ENCODE measurements at places on chromosomes 1 and 21.

- no peak for DNase-seq
These were observed 3.4 kb downstream of the CLEC20A start for GRCh38 chr1:178493301-178493741.

DNA sequence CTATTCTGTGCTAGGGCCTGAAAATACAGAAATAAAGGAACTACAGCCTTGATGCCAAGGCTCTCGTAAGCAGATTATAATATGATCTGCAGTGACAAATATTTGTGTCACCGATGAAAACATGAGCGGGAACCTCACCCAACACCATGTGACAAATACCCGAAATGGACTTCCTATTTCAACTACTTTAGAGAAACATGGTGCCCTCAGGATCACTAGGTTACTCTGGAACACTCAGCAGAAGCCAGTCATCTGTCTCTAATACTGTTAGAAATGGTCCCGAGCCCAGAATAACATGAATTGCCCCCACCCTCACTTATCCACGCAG, 463 bp upstream of the VAMP3 start:
- DNase-seq, result no peak

GRCh38 chr1:1403653-1404052, 3.4 kb downstream of the MRPL20 start:
- no peak for DNase-seq

DNA sequence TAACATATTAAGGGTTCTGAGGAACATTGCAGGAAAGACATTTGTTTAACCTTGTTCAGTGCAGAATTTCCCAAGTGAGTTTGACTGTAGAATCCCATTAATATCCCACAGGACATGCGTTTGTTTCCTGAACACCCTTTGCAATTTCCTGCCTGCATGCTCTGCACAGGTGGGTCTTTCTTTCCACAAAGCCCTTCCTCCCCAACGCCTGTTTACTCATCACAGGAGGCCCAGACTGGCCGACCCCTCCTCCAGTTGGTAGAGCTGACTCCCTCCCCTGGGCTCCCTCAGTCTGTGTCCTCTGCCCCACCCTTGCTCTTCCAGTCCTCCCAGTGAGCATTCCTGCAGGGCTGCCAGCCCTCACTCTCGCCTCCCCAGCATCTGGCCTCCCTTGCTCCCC, 47.5 kb upstream of the CTPS1 start:
- no peak for DNase-seq

- DNase-seq, result no peak
These were observed 118.0 kb downstream of the ACTL8 start for GRCh38 chr1:17873007-17873675.

DNA sequence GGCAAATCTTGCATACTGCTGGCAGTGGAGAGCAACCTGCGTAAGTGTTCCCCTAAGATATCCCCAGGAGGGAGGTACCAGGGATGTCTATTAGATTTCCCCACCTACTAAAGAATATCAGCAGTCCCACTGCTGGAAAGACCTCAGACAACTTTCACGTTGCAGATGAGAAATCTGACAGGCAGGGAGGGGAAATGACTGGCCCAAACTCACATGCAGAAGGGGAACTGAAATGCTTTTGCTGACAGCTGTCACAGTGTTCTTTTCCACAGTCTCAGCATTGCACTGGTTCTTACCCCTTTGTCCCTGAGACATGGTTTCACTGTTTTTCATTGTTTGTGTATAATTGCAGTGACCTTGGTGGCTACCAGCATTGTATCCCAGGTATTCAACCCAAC, 84.8 kb upstream of the ATP1A1 start:
- DNase-seq, result no peak

DNA sequence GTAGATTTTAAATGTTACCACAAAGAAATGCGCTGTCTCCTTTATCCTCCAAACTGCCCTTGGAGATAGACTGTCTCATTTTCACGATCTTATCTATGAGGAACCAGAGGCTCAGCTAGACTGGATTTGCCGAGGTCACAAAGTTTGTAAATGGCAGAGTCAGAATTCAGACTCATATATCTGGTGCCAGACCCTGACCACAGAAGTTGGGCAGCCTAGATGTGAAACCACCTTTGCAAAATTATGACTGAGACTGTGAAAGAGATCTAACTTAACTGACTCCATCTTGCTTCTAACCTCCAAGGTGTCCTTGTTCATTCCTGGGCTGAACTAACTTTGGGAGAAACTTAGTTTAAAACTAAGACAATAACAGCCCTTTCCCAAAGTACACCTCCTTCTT, 14.1 kb downstream of the CNR2 start:
- no peak for DNase-seq

- peak; percentile 69 for DNase-seq
These were observed 543 bp downstream of the TMEM9 start for GRCh38 chr1:201153474-201154388.

GRCh38 chr1:150876119-150876454, 312 bp downstream of the ARNT start:
- DNase-seq, result peak; percentile 34

GRCh38 chr1:50982611-50983010, 12.6 kb downstream of the CDKN2C start:
- DNase-seq, result no peak

- DNase-seq, result peak; percentile 83
These were observed 559.0 kb upstream of the PLXNA2 start for GRCh38 chr1:208803011-208803811.

- no peak for DNase-seq
These were observed 49.7 kb upstream of the SLC2A1 start for GRCh38 chr1:43008115-43009060.

DNA sequence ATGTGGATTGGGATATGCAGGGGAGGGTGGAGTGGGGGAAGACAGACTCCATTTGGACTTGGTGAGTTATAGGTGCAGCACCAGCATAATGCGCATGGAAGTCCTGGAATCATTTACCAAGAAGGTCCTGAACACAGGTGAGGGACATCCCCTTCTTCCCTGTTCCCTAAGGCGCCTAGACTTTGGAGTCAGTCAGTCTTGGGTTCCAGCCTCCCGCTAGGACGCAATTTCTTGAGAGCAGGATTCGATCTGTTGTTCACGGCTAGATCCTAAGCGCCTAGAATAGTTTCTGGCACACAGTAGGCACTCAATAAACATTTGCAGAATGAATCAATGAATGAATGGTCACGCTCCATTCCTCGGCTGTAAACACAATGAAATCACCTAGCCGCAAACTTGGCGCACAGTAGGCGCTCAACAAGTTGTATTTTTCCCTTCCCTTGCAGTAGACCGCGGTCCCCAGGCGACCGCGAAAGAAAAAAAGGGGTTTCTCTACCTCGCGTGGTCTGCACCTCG, 1.0 kb upstream of the AK4 start:
- DNase-seq, result no peak

- peak; percentile 39 for DNase-seq
These were observed at the start of gene OPRD1 for GRCh38 chr1:28811766-28812668. OPRD1 (plus strand) TSS chr1:28812170; CDS start chr1:28812384, 214 bp downstream.

DNA sequence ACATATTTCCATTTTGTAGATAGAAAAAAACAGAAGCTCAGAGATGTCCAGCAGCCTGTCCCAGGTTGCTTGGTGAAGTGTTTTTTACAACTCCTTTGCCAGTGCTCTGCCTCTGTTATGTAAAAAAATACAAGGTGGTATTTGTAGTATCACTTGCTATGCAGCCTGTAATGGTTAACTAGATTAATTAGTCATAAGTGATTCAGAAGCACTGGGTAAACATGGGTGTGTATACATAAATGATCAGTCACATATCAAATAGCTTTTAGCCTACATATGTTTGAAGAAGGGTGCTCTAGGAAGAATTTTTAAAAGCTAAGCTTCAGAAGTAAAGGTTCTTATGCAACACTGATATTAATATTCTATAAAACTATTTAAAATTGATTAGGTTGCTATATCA, 70.0 kb upstream of the MAGI3 start:
- peak; percentile 53 for DNase-seq

DNA sequence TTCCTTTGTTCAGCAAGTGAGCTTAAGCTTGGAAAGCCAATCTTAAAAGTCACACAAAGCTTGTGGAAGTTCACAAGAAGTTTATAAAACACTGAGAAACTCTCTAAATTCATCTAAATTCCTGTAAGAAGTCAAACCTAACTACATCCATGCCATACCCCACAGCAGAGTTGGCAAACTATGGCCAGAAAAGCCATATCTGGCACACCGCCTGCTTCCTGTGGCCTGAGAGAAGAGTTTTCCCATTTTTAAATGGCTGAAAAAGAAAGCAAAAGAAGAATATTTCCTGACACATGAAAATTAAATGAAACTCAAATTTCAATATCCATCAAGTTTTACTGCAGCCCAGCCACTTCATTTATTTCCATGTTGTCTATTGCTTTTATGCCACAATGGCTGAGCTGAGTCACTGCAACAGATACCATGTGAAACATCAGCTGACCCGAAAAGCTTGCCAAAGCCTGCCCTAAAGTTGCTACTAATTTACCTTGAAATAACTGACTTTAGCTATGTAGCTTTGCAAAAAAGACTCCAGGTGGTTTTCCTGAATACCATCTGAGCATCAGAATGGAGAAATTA, 237.1 kb downstream of the SLC45A1 start:
- DNase-seq, result no peak

GRCh38 chr1:3338725-3339070, 115.8 kb upstream of the ARHGEF16 start:
- DNase-seq, result no peak

- DNase-seq, result no peak
These were observed 49.5 kb downstream of the OLFML2B start for GRCh38 chr1:161973924-161974845.

DNA sequence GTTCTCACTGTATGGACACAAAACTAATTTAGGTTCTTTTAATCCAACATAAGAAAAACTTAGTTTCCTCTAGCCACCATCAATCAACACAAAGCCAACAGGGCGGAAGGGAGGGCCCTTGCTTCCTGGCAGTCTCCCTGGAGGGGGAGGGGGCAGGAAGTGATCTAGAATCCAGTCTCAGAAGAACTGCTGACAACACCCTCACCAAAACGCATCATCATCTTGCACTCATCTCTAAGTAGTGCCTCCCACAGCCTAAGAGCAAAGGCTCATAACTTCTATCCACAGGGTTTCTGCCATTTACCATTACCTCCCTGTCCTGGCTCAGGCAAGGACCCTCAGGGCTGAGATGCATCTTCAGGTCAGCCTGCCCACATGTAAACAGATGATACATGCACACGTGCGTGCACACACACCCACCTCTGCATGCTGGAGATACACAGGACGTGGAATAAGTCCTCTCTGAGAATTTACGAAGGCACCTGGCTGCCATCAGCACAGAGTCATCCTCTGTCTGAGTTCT, 20.5 kb downstream of the HIVEP3 start:
- DNase-seq, result no peak

DNA sequence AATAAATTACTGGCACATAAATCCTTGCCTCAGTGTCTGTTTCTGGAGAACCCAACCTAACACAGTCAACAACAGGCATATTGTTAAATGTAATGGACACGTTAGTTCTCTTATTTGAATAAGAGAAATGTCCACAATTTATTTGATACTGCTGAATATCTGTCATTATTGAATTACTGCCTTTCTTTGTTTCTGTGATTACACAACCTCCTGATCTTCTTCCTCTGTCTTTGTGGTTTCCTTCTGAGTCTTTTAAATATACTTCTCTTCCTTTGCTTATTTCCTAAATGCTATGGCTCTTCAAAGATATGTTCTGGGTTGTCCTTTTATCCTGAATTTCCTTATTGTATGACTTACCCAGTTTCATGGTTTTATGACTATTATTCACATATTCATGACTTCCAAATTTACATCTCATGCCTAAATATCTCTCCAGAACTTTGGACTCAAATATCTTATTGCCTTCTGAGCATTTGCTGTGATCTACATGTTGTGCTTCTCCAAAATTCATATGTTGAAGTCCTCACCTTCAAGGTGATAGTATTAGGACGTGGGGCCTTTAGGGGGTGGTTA, 39.9 kb downstream of the MSH4 start:
- no peak for DNase-seq

DNA sequence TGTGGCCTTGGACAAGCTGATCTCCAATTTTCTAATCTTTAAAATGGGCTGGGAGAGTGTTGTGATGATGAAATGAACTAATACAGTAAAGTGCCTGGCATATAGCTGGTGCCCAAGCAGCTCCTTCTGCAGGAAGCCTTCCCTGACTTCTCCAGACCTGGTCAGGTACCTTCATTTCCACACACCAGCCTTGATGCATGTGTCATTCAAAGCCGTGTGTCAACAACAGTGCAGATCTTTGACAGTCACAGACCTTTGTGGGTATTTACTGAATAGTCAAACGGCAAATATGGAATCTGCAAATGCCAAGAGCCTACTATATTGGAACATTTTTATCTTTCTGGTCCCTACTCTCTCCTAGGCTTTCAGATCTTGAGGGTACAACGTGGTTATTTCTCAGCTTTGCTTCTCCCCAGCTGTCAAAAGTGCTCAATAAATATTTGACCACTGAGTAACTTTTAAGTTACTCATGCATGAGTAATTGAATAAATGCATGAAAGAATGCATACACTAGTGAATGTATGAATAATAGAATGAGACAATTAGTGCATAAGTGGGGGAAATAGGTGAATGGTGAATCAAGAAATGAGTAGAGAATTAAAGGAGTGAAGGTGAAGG, 75.4 kb downstream of the MDM4 start:
- no peak for DNase-seq

- no peak for DNase-seq
These were observed 12.1 kb upstream of the C8B start for GRCh38 chr1:56977910-56978309.

GRCh38 chr1:57411262-57411661, 12.6 kb downstream of the DAB1 start:
- DNase-seq, result no peak

DNA sequence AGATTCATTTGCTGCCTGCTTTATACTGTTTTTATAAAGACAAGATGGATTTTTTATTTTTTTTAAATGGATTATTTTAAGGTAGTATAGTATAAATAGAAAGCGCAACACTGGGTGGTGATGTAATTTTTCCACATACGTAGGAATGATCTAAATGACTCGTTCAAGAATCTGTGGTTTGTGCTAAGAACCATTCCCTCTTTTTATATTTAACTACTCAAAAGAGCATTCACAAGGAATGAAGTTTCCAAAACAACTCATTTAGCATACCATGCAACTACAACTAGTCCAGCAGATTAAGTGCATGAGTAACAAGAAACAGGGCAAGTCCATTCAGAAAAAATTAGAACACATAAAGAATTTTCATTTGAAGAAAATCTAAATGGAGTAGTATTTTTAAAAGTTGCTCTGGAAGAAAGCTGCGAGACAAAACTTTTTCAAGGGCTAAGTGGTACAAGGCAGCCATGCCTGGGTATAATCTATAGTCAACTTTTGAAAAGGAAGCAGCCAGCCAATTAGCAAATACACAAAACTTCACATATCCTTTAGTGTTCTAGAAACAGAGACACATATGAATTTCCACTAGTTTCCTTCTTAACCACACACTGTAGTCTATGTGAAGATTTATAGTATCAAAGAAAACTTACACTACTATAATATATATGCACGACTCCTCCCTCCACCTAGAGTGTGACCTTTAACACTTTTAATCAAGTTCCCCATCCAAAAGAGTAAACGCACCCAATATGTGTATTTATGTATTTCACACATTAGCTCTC, 23.4 kb downstream of the GTF2B start:
- DNase-seq, result no peak
